KBM-7 (cell line): ENCODE measurements at places on chromosomes 11 and 22.

GRCh38 chr11:21861314-21861713, 331.6 kb upstream of the ANO5 start:
- no peak for DNase-seq

DNA sequence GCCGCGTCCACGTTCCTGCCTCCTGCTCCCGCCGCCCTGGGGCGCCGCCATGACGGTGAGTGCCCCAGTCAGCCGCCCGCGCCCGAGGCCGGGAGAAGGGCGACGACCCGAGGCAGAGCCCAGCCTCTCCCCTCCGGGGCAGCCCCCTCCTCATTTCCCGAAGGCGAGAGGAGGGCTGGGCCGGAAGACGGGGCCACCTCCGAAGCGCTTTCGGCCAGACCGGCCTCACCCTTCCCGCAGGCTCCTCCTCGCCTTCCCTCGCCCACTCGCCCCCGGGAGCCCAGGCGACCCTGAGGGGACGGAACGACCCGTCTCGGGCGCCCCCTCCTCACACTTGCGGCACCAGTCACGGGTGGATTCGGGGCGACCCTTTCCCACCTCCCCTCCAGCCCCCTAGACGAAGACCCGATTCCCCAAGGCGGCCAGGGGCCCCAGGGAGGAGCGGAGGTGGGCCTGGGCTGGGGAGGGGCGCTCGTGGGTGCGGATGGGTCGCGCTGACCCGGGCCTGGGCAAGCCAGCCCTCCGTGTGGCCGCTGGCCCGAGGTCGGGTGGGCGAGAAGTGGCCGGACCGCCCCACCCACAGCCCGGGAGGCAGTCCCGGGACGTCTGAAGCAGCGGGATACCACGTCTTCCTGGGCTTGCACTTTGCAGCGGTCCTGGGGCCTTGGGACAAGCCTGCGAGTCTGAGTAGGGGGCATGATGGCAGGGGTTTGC, 49.7 kb downstream of the TRIOBP start:
- DNase-seq, result no peak

- no peak for DNase-seq
Measured at GRCh38 chr11:45933846-45934579, 11.6 kb downstream of the LARGE2 start.

DNA sequence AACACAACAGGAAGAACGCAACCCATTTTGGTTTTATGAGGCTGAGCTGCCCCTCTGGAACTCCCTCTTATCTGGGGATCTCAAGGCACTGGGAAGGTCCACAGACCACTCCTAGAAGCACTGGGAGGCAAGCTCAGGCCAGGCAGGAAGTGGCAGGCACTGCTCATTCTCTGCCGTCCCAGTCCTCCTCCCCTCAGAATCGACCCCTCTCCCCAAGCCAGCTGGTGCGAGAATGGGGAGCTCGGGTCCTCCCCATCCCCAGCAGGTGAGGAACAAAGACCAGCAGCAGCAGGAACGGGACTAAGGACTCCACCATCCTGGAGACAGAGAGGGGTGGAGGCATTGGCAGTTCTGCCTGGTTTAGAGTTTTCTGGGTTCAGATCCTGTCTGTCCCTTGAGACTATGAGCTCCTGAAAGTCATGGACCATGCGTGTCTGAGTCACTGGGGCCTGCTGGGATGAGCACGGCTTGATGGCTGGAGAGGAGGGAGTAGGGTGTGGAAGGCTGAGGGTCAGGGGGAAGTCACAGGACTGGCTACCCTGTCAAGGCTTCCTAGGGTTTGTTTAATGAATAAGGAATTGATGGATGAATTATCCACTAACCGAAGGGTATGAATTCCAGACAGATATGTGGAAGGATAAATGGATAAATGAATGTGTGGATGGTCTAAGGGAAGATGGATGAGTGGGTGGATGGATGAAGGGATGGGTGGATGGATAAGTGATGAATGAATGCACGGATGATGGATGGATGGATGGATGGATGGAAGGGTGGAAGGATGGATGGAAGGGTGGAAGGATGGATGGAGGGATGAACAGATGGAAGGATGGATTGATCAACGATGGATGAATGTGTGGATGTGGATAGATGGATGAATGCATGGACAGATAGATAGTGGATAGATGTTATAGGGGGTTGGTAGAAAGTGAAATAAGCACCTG, 6.4 kb downstream of the MYEOV start:
- DNase-seq, result no peak

GRCh38 chr11:128767591-128768001, 73.7 kb downstream of the FLI1 start:
- no peak for DNase-seq

DNA sequence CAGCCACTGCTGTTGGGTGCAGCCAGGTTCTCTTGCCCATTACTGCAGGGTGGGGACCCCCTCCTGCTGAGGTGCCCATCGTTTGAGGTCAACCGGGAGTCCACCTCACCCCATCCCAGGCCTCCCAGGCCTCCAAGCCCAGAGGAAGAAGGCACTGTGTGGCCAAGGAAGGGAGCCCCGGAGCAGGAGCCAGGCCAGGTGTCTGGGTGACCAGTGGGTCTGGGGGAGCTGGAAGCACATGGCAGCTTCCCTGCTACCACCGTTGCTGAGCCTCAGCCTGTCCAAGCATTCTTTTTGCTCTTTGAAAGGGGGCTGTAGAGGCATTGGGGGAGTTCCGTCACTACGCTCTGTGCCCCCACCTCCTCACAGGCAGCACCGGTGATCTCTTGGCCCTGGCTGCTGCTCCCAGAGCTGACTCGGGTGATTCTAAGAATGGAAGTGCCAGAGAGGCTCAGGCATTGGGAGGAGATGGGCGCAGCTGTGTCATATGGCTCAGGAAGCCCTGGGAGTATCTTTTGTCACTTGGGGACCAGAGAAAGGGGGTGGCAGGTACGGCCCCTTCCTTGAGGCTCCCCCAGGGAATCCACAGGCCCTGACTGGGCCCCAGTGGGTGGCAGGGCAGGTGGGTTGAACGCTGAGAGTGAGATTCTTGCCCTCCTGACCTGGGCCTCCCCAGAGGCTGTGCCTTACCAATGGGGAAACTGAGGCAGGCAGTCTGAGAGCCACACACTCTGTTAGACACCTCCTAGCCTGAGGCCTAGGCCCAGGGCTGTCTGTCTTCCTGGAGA, 1.9 kb downstream of the SEPTIN5 start:
- no peak for DNase-seq

GRCh38 chr22:21624120-21624879, 5.5 kb downstream of the YDJC start:
- DNase-seq, result peak; percentile 57

GRCh38 chr11:8067929-8068575, 13.0 kb upstream of the TUB start:
- no peak for DNase-seq

- DNase-seq, result peak; percentile 21
Measured at GRCh38 chr11:17972987-17973386, 39.9 kb downstream of the SERGEF start.

GRCh38 chr22:45649809-45650208, 21.8 kb upstream of the ATXN10 start:
- no peak for DNase-seq

- DNase-seq, result peak; percentile 97
Measured at GRCh38 chr11:62881579-62882430, 1.1 kb downstream of the SLC3A2 start.

GRCh38 chr11:74696939-74697675, 34.1 kb downstream of the CHRDL2 start:
- no peak for DNase-seq

DNA sequence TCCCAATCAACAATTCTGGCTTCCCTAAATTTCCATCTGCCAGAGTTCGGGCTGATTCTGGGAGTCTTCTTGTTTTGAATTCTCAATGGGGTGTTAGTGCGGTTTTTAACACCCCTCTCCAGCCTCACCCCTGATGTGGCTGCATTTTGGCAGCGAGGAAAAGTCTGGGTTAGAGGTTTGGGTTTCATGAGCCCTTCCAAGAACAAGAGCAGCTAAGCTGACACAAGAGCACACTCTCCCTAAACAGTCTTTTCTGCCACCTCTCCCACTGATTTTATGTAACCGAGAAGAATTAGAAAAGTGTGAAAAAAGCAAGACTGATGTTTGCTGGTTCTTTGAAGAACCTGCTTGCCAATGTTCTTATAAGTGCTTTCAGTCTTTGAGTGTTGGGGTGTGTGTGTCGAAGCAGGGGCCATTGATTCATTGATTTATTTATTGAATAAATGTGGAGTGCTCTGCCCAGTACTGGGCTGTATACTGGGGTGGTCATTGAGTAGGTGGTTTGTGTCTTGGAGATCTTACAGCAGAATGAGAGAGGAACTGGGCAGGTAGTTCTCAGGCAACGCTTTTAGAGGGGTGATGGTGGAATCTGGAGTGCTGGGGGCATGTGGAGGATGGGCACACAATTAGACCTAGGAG, 101.5 kb downstream of the TRAF6 start:
- DNase-seq, result no peak

GRCh38 chr11:62593434-62594044, 2.2 kb upstream of the TUT1 start:
- DNase-seq, result peak; percentile 94

- DNase-seq, result no peak
Measured at GRCh38 chr11:129978447-129978846, 24.2 kb downstream of the PRDM10 start.

DNA sequence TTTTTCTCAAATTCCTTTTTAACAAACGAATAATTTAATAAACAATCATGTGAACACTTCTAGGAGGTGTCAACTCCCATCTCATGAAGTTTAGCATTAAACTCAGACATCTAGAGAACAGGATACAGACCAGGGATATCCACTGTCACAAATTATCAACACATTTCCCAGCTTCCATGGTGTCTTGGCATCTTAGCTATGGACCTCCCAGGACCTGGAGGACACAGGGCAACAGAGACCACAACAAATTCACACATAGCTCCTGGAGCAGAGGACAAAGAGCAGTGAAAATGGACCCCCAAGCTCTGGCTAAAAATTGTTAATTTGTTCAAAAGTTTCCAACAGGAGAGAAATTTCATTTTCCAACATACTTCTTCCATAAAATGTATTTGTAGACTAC, 102.2 kb downstream of the SGSM3 start:
- no peak for DNase-seq

GRCh38 chr11:9814108-9814507, 150.2 kb downstream of the SWAP70 start:
- no peak for DNase-seq

DNA sequence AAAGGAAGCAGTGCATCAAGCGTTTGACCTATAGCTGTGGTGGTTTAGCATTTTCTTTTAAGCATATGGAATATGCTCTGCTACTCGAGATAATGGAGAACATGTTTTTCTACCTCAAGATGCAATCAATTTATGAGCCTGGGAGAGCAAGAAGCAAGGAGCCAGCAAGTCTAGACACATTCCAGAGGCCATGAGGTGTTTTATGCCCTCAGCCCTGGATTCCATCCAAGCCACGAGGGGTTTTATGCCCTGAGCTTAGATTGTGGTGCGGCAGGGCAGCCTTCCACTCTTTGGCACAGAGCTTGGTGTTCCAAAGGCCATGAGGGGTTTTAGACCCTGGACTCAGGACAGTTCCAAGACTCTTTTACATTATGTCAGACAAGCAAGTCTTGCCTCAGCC, 11.7 kb upstream of the DNAJB13 start:
- peak; percentile 45 for DNase-seq

DNA sequence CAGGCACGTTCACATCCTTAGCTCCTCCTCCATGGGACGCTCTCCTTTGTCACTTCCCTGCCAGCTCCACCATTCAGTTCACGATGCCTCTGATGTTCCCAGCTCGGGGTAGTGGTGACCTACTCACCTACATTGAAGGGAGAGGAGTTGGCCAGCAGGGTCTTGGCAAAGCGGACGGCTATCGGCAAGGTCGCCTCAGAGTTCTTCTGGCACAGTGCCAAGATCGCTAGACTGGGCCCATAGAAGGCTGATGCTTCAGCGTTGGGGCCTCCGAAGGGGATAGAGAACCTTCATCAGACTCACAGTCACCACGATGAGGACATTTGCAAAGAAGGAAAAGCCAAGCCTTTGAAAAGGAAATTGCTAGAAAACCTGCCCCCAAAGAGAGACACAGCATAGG, 3.0 kb downstream of the CBLIF start:
- no peak for DNase-seq

DNA sequence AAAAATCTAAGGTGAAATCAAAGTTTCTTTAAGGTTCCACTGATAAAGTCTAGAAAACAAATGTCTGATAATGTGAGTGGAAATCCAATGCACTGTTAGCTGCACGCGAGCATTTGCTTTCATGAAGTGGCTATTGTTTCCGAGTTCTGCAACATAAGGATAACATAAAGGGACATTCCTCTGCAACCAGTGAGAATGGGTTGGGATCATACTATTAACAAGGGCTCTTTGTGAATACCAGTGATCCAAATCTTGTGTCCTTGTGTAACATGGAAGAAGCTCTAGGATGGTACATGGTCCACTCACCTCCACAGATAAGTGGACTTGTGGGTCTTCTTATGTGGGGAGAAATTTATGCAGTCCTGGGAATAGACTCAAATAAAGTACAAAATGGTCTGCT, 24.6 kb downstream of the APIP start:
- DNase-seq, result no peak

- no peak for DNase-seq
Measured at GRCh38 chr11:19555266-19555665, 157.4 kb upstream of the NAV2 start.
